ENCODE measurements at places on chromosomes 7 and 10.

GRCh38 chr7:4040109-4040928 lies 641.8 kb upstream of the FOXK1 start:
- no peak for DNase-seq

- no peak for DNase-seq
Measured at GRCh38 chr7:37924491-37925041, 4.1 kb downstream of the EPDR1 start.

- peak; percentile 88 for DNase-seq
Measured at GRCh38 chr7:17369691-17370426, 71.4 kb downstream of the AHR start.

DNA sequence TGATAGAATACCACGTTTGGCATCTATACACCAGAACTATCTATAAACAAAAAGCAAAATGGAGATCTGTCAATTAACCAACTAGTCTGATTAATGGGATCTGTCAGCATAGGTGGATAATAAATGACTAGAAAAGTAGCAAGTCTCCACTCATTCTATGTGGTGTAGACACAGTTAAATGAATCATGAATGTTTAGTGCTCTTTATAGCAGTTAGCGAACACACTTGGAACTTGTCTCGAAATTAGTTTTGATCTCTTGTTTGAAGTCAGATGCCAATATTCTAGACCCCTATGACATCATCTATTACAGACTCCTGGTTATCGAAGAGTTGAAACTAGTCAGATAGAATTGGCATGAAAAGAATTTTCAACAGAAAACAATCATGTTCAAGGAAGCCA lies 259.7 kb downstream of the AHR start:
- no peak for DNase-seq

DNA sequence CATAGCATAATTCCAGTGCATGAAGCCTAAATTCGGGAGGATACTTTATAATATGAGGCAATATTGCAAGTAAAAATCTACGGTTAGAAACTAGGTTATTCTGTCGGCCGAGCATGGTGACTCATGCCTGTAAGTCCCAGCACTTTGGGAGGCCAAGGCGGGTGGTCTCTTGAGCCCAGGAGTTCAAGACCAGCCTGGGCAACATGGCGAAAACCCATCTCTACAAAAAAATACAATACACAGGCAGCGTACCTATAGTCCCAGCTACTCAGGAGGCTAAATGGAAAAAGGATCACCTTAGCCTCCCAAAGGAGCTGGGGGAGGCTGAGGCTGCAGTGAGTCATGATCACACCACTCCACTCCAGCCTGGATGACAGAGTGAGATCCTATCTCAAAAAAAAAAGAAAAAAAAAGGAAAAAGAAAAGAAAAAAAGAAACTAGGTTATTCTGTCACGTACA lies 14.2 kb downstream of the SKAP2 start:
- peak; percentile 22 for DNase-seq

DNA sequence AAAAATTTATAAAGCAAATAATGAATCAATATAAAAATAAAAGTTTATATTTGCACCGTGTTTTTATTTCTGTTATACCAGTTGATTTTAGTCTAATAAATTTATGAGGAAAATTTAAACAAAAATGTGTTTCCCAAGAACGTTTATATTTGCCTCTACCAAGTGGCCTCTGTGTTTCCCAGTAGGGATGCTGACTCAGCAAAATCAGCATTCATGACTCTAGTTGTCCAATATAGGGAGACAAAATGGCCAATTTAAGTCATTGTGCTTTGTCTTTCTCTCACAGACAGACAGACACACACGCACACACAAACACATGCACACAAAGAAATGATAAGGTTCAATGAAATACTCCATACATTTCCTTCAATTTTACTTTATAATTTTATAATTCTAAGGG lies 942.5 kb upstream of the ZWINT start:
- no peak for DNase-seq

DNA sequence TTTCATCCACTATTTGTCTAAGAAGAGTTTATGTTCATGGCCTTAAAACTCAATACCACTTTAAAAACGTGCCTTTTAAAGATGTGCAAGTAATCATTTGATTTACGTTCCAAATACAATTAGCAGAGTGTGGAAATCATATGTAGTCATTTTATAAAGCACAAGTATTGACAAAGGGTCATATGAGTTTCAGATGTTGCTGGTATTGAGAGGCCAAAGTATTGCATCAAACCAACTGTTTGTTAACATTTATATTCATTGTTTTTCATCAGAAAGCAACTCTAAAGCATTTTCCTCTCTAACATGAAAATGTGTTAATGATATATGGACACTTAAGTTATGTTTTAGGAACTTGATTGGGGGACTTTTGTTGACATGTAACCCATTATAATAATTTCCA lies 11.5 kb upstream of the TSGA13 start:
- no peak for DNase-seq

- DNase-seq = no peak
Measured at GRCh38 chr10:70320751-70321150, 36.9 kb upstream of the NPFFR1 start.

DNA sequence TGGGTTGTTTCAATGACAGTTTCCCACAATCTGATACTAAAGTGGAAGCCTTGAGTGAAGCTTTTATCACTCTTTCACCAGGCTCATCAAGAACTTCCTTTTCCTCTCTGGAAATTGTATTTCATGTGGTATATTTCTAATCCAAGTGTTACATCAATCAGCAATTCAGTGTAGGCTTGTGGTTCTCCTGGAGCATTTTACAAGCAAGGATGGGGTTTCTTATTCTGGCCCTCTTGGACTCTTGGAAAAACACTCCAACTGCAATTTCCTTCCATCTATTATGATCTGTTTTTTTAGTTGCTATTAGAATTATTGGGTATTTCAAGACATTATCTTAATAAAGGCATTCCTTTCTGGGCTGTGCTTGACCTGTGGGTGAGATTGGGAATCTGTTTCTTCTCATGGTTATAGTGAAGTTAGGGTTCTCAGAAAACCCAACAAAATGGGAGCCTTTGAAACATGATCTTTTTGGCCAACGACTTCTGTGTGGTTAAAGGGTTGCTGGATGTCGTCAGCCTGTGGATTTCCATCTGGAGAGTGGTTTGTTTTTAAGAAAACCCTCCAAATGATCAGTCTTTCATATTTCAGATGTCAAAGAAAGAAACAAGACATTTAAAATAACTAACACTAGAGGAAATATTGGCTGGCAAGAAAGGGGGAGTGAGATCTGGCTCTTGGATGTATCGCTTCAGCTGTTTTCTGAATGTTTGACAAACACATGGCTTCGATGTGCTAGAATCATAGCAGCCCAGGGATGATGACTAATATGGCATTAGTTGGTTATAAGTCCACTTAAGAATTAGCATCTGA lies 540.2 kb downstream of the LRMDA start:
- peak; percentile 33 for DNase-seq

DNA sequence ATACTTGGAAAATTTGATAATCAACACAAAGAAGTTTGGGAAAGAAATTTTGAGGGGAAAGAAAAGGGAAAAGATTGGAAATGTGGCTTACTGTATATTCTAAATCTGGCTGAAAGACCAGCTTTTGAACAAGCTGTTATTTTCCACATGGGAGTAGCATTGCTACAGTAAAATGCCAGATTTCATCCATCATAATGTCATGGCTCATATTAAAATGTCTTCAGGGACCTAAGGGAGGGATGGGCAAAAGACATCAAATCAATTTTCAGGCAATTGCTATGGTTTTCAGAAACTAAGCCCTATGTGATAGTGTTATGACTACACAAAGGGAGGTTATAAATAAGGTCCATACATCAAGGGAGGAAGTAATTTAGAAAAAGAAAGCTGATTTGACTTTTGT lies 1116.9 kb upstream of the CELF2 start:
- no peak for DNase-seq

DNA sequence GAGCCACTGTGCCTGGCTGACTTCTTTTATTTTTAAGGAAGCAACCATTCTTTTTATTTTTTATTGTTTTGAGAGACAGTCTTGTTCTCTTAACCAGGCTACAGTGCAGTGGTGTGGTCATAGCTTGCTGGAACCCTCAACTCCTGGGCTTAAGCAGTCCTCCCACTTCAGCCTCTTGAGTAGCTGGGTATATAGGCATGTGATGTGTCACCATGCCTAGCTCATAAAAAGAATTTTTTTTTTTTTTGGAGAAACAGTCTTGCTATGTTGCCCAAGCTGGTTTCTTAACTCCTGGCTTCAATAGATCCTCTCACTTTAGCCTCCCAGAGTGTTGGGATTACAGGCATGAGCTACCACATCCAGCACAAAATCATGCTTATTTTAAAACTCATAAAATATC lies 5.8 kb downstream of the MCU start:
- peak; percentile 76 for DNase-seq

- DNase-seq = no peak
Measured at GRCh38 chr10:111824128-111824527, 359.4 kb downstream of the GPAM start.
